ENCODE measurements at places on chromosomes 3 and 15.

- DNase-seq = no peak
Measured at GRCh38 chr15:68674975-68675374, 96.2 kb downstream of the CORO2B start.

DNA sequence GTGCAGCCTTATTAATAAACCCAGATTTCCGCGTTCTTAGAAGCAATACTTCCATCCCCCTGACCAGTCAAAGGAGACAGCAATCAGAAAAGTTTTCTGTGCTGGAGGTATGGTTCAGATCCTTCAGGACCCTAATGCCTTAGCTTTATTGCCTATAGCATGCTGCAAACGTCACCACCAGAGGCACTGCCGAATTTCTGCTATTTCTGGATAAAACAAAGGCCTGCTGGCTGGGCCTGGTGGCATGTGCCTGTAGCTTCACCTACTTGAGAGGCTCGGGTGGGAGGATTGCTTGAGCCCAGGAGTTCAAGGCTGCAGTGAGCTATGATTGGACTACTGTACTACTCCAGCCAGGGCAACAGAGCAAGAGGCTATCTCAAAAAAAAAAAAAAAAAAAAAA is 407.2 kb downstream of the FOXP1 start:
- DNase-seq = no peak

- DNase-seq = no peak
Measured at GRCh38 chr3:69058180-69058946, 6.2 kb upstream of the TMF1 start.

- DNase-seq = no peak
Measured at GRCh38 chr3:34067536-34068051, 269.2 kb downstream of the PDCD6IP start.

DNA sequence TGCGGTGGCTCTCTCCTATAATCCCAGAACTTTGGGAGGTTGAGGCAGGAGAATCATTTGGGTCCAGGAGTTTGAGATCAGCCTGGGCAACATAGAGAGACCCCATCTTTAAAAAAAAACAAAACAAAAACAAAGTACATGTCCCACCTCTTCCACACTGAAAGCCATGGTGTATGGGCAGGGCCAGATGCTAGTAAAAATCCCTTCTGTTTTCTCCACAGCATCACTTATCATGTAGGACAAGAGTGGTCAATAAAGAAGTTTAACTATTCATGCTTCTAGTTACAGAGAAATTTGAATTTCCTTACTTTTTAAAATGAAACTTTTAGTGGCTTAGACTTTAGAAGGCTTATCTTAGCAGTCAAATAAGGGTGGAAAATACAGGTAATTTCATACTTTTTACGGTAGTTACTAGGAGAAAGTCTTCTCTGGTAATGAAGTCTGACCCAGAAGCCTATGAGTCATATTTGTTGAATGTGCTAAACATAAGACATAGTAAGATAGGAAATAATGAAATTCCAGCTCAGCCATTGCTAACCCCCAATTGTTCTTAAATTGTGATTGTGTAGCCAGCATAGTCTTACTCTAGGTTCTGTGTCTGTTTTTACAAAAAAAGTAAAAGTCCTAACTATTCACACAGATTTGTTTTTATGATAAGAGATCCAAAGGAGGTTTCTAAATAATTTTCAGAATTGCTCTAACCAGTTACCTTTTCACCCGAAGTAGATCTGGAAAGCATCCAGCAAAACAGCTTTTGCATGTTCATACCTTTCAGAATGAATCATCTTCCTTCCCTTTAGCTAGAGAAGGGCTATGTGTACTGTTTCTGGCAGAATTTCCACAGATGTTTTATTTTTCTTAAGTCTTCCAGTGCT is 16.4 kb upstream of the ZNF609 start:
- DNase-seq = no peak

Data from stimulated activated CD8-positive, alpha-beta memory T cell treated with anti-CD3 and anti-CD28 coated beads, Interleukin-15, amount 100 ng/mL, for 48 hours (primary cell).